ENCODE measurements at places on chromosomes 12 and 14.

GRCh38 chr12:95522692-95523091 is 28.6 kb downstream of the USP44 start:
- DNase-seq, result no peak

DNA sequence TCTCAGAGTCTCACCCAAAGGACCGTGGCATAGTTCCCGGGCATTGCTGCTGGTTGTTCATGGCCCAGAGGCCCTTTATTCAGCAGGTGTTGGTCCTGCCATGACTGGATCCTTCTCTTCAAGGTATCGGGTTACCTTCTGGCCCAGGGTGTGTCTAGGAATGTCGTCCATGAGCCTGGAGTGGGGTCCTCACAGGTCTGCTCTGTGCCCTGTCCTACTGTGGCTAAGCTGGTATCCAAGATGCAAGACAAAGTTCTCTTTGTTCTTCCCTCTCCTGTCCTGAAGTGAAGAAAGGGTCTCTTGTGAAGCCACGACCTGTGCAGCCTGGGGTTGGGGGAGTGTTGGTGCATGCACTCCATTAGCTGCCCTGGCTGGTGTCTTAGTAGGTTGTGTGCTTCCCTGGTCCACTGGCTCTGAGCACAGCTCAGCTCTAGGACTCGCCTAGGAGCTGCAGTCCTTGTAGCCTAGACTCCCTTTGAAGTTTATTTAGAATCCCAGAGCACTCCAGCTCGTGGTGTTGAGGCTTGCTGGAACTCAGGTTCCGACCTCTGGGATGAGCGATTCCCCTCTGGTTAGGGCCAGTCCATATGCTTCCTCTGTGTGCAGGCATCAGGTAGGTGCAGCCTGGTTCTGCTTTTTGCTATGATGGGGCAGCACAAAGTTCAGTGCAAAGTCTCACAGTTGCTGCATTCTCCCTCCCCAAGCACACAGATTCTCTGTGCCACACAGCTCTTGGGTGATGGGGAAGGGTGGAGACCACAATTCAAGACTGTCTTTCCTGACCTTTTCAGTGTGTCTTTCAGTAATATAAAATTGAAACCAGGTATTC is 117.4 kb downstream of the NUBPL start:
- no peak for DNase-seq

DNA sequence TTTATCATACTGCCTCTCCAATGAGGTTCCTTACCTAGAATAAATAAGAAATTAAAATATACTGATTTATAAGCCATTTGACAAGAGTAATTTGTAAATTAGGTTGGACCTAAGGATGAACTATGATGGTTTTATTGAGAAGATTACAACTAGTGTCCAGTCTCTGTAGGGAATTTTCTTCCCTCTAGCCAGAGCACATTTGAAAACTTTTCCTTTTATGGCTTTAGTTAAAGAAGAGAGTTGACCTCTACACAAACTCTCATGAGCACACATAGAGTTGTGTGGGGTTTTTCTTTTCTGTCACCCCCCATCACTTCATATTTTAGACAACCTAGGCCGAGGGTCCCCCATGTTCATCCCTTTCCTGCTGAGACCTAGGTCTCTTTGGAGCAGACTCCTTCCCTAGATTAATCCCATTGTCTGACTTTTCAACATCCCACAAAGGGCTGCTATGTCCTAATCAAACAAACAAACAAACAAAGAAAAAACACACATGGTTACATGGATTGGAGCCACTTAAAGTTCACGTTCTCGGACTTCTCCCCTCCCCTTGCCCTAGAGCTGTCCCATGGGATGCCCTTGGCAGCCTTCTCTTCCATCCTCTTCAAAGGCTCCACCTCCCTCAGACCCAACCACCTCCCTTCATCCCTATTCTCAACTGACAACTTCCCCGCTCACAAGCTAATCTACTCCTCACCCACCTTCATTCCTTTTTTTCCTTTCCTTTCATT is 40.7 kb downstream of the GPR135 start:
- DNase-seq, result no peak

DNA sequence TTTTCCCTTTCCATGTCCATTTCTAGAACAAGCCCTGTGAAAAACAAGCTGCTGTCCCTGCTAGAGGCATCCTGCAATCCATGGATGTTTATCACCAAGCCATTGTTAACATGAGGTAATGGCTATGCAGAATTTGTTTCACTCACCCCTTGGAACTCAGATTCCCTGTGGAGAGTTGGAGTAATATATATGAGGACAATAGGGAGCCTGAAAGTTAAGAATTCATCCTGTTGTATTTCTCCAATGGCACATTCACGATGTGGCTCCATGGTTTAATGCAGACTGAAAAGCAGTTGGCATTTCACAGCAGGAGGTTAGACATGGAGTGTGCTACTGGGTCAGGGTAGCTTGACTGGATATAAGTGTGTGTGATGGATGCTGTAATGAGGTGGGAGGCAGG is 32.4 kb downstream of the GPR65 start:
- no peak for DNase-seq

- no peak for DNase-seq
Observed at GRCh38 chr14:89927186-89927865, 27.2 kb downstream of the EFCAB11 start.

GRCh38 chr12:778615-779014 is 26.2 kb downstream of the WNK1 start:
- DNase-seq, result no peak

DNA sequence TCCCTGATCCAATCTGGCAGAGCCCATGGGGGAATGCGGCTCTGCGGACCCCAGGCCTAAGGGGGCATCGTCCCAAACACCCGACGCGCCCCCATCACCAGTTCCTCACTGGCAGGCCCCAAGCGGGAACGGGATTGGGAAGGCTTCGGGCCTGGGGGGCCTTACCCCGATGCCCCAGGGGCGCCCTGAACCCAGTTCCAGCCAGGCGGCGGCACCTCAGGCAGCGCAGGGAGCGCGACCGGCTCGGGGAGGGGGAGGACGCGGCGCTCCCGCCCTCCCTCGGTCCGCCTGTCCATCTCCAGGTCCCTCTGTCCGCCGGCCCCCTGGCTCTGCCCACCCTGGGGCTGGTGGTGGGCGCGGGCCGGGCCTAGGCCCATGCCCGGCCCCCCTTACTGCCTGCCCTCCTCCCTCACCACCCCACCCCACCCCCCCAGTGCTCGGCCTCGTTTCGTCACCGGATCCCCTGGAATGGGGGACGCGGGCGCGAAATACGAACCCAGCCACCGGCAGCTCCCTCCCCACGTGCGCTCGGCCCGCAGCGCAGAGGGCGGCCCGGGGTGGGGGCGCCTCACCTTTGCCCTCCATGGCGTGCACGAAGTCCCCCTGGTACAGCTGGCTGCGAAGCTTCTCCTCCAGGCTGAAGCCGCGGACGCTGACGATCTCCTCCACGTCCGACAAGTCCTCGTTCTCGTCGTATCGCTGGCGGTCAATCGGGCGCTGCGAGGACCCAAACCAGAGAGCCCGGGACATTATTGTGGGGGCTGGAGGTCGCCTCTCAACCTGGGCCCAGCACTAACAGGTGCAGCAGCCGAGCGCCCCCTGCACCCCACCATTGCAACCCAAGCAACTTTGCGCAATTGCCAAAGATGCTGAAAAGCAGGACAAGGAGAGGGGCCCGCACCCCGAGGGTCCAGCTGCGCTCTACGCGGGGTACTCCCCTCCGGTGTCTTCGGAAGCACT is 2.3 kb downstream of the KDM2B start:
- no peak for DNase-seq

DNA sequence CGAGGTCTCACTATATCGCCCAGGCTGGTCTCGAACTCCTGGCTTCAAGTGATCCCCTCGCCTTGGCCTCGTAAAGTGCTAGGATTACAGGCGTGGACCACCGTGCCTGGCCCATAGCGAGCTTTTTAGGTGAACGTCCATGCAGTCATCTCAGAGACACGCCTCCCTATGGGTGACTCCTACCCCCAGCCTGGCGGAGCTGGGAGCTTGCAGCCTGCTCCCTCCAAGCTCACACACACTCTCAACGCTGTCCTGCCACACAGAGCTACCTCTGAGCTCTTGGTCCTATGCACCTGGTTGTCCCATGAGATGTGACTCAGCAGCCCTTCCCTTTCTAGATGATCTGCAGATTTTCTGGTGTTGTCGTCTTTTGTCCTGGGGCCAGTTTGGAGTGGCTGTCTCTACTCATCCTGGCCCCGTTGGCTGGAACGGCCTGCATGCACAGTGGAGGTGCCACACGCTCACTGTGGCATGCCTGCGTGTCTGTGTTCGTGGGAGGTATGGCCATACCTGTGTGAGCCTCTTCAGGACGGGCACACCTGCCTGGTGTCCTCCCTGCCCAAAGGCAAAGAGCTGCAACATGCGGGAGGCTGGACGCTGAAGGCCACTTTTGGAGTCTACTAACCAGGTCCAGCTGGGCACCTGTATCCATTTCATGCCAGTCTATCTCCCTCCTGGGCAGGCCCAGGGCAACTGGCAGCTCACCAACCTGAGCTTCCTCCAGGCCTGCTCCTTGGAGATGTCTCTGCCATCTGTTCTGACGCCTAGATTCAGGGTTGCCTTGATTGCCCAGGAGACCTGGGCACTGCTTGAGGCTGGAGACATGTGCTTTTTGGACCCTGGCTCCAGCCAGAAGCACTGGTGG is 18.1 kb downstream of the CABP1 start:
- DNase-seq, result no peak

DNA sequence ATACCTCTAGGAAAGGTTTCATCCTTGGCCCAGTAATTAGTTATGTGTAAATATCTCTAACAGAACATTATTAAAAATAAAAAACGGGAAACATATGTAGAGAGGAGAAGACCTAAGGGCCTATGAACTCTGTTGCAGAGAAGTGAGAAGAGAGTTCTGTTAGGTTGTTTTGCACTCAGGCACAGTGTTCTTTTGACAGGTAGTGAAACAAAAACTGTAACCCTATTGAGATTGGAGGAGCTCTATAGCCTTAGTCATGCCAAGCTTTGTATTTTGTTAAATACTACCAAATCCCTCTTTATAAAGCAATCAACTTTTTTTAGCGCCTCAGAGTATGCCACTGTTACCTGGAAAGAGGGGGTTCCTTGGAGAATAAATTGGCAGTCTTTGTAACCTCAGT is 77.6 kb downstream of the CNTN1 start:
- no peak for DNase-seq

GRCh38 chr12:98504368-98504617 is 11.1 kb upstream of the TMPO start:
- DNase-seq, result no peak

- no peak for DNase-seq
Observed at GRCh38 chr14:68590201-68590522, 202.7 kb downstream of the ZFP36L1 start.

- DNase-seq, result peak; percentile 88
Observed at GRCh38 chr12:96516472-96517430, 27.4 kb downstream of the CFAP54 start.

DNA sequence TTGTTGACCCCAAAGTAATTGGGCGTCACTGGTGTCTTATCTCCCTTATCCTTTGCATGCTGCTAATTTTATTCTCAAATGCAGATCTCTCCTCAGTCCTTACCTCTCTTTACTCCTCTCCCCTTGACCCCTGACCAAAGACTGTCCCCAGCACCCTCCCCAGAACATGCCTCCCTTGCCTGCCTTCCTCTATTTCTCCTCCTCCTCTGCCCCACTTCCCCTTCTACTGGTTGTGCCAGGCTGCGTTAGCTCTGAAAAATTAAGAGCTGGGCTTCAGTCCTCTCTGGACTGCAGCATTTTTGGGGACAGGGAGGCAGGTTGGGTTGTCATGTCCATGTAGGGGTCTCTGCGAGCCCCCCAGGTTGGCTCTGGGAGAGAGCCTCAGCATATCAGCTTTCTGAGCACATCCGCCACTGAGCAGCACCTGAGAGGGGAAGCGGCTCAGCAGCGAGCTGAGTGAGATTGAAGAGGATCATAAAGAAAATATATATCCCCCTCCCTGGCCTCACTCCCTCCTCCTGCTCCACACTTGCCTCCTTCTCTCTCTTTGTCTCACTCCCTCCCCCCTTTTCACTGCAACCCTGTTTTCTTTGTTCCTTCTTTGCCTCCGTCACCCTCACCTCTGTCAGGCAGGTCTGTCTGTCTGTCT is 6.4 kb upstream of the CISTR start:
- no peak for DNase-seq

DNA sequence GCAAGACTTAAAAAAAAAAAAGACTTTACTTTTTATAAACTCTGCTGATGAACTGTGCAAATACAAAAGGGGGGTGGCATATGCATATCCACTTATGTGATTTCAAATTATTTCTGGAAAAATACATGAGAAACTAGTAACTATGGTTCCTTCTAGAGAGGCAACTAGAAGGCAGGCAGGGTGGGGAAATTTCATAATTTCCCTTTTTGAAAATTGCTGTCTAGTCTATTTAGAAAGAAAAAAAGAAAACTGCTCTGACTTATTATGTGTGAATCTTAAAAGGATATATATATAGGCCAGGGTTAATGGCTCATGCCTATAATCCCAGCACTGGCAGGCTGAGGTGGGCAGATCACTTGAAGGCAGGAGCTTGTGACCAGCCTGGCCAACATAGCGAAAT is 42.3 kb downstream of the ANAPC7 start:
- DNase-seq, result no peak

- DNase-seq, result no peak
Observed at GRCh38 chr12:10540776-10541205, 35.1 kb downstream of the EIF2S3B start.

DNA sequence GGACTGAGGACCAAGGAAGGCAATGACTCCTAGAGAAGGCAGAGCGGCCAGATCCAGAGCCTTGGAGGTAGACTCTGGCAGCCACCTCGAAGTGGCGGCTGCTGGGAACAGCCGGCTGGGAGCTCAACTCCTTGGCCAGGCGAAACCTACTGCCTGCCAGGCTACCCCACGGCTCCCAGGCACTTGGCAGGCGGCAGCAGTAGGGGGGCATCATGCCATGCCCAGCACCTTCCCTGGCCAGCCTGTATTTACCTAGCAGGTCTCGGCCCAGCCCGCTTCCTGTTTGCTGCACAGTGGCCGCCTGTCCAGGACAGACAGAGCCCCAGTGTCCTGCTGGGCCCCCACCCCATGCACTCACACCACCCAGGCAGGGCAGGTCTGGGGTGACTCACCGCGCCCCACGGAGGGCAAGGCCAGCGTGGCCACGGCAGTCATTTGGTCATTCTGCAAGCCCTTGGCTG is 10.2 kb downstream of the TRPV4 start:
- DNase-seq, result no peak

DNA sequence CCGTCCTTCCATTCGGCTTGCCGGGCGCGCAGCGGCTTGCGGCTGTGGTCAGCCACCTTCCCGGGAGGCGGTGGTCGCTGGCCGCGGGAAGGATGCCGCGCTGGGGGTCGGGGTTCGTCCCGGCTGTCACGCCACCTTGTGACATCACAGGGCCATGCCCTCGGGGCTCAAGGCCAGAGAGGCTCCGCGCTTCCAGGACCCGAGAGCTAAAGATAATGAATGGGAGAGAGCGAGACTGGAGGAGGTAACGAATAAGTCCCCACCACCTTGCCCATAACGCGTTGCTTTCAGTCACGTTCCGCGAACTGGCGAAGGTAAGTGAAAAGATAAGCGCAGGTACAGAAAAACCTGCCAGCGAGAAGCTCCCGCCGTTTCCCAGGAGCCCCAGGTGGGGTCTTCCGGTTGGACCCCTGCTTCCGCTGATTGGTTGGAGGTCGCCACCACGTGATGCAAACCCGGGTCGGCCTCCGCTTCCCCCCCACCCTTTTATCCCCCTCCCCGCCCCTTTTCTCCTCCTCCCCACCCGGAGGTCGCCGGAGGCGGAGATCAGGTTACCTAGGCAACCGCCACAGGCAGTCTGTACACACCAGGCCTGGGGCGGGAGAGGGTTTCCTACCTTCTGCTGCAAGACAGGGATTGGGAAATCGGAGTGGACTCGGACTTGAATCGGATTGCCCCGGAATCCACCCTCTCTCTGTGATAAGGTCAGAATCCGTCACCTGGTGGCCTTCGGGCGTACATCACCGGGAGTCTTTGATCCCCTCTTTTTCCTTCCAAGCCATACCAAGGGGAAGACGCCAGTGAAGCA is at the start of gene LRRC9:
Gene LRRC9, plus strand, starts transcription at position 575 of the 808 bp plus-strand sequence.
- no peak for DNase-seq

GRCh38 chr12:12476857-12477531 is 85.7 kb downstream of the DUSP16 start:
- DNase-seq, result no peak
